ENCODE measurements at places on chromosomes 2 and 18.
A peak's percentile ranks its signal among the peaks of the same experiment; 100 is the strongest.

DNA sequence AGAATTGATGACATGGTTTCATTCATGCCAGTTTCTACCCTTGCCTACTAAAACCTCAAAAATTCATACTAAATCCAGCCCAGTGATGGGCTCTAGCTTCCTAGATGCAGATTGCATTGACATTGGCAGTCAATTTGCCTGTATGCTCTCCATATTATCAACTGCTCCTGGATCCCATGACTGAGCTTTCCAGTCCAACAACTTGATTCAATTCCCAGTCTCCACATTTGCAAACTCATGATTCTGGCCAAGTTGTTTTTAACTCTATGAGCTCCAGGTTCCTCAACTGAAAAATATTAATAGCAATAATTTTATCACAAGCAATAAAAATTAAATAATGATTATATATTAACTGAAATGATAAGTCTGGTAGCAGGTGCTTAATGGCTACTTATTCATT is 51.0 kb upstream of the DSC1 start:
- no peak for DNase-seq

- DNase-seq, result no peak
Measured at GRCh38 chr2:70887208-70887549, 48.5 kb upstream of the ATP6V1B1 start.

DNA sequence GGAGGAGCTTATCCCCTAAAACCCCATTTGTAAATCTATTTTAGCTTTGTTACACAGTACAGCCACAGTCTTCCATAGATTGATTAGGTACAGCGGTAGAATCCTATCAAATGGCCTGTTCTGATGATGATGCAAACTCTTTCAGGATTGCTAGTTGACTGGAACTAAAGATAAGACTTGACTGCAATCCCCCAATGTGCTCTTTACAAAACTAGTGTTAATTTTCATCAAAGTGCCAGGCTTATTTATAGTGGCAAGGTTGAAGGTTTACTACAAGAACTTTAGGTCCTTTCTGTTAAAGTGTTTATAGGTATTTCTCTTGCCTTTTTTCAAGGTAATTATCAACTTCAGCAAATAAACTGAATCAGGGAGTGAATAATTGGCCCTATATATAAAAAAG is 9.0 kb upstream of the OTX1 start:
- DNase-seq, result no peak

DNA sequence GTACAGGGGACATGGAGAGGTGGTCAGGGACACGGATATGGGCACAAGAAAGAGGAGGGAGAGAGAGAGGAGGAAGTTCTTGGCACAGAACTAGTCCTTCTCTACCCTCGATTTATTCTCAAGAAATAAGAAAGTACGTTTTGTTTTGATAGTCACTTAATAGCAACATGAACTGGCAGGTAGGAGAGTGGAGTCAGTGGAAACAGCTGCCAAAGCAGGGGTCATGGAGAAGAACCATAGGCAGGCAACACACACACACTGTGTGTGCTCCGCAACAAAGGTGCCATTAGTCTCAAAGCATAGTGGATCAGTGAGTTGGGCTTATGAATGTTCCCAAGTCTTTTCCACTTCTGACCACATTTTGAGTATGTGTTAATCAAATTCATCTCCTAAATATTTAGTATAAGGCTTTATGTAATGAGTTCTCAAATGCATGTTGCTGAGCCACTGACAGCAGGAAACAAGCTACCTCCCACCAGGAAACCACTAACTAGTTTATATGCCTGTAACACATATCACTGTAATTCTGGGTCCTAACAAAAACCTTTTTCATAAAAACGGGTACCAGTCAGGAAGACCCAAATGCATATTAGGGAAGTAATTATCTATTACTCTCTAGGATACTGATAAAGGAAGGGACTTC is 41.1 kb downstream of the IWS1 start:
- DNase-seq, result no peak

DNA sequence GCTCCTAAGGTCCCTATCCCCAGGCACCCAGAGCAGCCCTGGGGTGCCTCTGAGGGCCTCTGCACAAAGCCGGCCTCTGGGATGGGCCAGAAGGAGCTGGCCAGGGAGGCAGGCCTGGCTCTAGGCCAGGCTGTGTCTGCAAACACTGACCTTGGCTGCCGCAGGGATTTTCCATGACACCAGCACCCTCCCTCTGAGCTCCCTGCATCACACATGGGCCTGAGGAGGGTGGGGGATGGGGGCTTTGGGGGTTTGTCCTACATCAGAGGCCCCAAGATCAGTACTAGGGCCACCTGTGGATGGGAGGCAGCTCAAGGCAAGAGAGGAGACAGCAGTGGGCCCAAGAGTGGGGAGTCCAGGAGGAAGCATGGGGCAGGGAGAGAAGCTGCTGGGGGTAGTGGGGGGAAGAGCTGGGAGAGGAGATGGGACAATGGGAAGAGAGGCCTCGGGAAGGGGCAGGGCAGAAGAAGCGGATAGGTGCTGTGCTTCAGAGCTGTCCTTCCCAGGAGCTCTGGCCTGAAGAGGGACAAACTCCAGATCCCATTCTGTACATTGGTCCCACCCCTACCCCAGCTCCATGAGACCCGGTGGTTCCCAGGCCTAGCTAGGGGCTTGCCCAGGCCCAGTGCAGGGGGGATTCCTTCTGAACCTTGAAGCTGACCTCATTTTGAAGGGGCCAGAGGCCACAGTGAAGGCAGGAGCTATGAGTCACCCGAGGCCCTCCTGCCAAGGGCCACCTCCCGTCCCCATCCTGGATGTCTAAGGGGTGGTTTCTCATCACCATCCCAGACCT is 28.0 kb downstream of the KCNK3 start:
- peak; percentile 22 for DNase-seq

DNA sequence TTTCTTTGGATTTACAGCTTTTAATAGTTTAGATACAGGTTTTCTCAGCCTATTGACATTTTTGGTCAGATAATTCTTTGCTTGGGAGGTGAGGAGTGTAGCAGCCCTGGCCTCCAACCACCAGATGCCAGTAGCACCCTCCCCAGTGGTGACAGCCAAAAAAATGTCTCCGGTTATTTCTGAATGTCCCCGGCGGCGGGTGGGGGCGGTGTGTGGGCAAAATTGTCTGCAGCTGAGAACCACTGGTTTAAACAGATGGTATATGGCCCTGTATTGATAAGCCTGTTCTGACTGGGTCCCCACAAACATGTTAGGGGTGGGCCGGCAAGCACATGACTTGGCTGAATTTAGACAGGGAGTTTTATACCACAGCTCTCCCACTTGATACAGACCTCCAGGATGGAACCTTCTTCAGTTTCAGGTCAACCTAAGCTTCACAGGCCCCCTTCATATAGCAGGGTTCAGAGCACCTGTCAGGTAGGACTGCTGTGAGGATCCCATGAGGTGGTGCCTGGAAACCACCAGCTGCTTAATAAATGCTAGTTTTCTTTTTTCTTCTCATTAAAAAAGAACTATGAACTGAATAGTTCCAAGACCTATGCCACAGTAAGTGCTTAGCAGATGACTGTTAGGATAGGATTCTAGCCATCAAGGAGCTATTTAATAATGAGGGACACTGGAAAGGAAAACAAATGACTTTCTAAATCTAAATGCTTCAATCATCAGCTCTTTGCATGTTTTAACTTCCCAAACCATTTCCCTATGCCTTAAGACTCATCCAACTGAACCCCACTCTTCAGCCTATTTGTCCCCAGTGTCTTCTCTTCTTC is 18.1 kb downstream of the LPIN2 start:
- no peak for DNase-seq
